Head of caudate nucleus (tissue), 42 donors: ENCODE measurements at places on chromosomes 7 and 10.
A peak's percentile ranks its signal among the peaks of the same experiment; 100 is the strongest.

DNA sequence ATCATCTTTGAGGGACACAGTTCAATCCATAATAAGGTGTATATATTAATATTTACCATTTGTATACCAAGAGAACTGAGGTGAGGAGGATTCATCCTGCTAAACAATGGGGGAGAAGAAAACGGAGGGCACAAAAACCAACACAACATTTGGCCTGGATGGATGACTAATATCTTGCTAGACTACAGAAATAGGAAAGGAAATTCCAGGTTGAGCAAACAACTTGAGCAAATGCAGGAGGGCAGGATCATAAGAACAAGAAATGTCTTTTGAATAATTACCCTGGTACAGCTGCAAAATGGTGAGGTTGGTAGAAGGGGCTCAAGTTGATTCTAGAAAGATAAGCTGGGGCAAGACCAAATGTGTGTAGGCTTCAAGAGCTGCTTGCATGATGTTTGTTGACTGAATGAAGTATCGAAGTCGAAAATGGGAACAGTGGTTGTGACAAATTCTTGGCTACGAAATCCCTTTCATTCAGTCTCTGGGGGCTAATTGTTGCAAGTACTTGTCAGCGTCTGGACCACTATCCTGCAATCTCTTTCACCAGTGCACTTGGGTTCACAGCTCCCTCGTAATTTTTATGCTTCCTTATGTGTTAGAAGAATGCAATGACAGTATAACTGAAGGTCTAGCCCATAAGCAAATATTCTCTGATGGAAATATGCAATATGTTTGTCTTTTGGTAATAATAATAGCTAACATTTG, 176.2 kb downstream of the PTEN start:
- no peak for DNase-seq

DNA sequence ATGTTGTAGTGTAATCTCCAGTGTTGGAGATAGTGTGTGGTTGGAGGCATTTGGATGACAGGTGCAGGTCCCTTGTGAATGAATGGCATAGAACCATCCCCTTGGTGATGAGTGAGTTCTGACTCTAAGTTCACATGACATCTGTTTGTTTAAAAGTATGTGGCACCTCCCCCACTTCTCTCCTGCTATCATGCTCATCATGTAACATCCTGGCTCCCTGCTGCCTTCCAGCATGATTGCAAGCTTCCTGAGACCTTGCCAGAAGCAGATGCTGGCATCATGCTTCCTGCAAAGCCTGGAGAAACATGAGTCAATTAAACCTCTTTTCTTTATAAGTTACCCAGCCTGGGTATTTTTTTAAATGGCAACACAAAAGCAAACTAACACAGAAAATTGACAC, 499.0 kb upstream of the SEMA3D start:
- DNase-seq = no peak

- no peak for DNase-seq
These were observed 88.5 kb downstream of the CREM start for GRCh38 chr10:35215107-35215506.

- no peak for DNase-seq
These were observed 300.0 kb upstream of the SP8 start for GRCh38 chr7:21086688-21087087.

GRCh38 chr10:71754562-71754961, 18.8 kb downstream of the VSIR start:
- no peak for DNase-seq

- DNase-seq = peak; percentile 71
These were observed 126.2 kb downstream of the PRPF18 start for GRCh38 chr10:13712837-13713581.

GRCh38 chr7:157962458-157963306, 624.9 kb downstream of the PTPRN2 start:
- no peak for DNase-seq

DNA sequence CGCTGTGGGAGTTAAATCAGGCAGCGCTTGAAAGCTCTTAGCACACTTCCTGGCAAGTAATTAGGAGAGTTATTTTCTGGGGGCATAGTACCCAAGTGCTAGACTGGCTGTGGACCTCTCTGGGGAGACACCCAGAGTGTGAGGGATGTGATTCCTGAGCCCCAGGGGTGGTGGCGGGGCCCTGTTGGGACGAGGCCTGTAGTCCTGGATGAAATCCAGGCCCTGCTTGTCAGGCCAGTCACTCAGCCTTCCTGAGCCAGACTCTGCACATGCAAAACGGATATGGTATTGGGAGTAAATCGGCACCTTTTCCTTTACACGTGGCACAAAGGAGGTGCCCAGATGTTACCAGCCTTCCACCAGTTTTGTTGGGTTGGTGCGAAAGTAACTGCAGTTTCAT, 31.2 kb downstream of the TRRAP start:
- DNase-seq = no peak

DNA sequence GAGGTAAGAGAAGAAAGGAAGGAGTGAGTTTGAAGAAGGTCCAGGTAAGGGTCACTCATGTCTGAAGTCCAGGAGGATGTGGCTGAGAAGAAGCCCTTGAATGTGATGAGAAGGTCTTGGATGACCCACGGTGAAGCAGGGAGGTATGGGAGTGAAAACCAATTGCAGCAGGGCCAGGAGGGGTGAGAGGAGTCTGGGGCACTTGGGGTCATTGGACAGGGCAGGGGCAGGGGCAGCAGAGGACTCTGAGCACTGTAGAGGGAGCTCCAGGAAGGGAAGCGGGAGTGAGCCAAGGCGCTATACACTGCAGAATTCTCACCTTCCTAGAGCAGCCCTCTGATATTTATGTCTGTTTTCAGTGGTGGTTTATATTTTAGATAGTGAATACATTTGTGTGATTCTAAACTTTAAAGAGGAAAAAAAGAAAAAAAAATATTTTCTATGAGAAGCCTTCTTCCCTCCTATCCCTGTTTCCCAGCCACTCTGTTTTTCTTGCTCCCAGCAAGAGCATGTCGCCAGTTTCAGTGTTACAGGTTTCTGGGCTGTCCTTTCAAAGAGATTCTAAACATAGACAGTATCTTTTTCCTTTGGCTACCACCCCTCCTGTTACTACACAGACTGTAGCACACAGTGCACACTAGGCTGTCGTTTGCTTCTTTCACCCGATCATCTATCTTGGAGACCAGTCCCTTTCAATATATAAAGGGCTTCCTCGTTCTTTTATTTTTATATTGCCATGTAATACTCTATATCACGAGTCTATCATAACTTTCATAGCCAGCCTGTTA, 24.5 kb downstream of the BLVRA start:
- DNase-seq = no peak

- no peak for DNase-seq
These were observed 1.8 kb upstream of the PRRT4 start for GRCh38 chr7:128363261-128363721.

DNA sequence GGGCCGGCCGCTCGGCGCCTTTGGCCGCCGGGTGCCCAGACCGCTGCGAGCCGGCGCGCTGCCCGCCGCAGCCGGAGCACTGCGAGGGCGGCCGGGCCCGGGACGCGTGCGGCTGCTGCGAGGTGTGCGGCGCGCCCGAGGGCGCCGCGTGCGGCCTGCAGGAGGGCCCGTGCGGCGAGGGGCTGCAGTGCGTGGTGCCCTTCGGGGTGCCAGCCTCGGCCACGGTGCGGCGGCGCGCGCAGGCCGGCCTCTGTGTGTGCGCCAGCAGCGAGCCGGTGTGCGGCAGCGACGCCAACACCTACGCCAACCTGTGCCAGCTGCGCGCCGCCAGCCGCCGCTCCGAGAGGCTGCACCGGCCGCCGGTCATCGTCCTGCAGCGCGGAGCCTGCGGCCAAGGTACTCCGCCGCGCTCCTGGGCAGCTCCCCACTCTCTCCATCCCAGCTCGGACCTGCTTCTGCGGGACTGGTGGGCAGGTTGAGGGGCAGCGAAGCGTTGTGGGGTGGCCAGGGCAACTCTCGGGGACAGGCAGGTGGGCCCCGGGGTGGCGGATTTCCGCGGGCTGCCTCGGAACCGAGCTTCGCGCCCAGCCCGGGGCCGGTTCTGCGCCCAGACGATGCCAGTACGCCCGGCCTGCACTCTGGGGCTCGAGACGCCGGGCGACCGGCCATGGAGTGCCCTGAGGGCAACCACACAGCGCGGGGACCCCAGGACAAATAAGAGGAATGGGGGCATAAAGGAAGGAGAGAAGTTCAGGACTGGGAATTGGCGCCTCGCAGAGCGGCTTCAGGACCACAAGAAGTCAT, 578 bp downstream of the HTRA1 start:
- no peak for DNase-seq

GRCh38 chr7:101816595-101817470, 593 bp upstream of the CUX1 start:
- peak; percentile 61 for DNase-seq

GRCh38 chr10:44684661-44685060, 226.5 kb upstream of the TMEM72 start:
- no peak for DNase-seq

- no peak for DNase-seq
These were observed 77.6 kb downstream of the RNF216 start for GRCh38 chr7:5703572-5704533.

- no peak for DNase-seq
These were observed 37.5 kb downstream of the AHCYL2 start for GRCh38 chr7:129262324-129262723.

GRCh38 chr10:9211228-9211627, 1156.7 kb downstream of the GATA3 start:
- DNase-seq = no peak

- no peak for DNase-seq
These were observed 3.2 kb downstream of the GPR141 start for GRCh38 chr7:37686556-37687345.

DNA sequence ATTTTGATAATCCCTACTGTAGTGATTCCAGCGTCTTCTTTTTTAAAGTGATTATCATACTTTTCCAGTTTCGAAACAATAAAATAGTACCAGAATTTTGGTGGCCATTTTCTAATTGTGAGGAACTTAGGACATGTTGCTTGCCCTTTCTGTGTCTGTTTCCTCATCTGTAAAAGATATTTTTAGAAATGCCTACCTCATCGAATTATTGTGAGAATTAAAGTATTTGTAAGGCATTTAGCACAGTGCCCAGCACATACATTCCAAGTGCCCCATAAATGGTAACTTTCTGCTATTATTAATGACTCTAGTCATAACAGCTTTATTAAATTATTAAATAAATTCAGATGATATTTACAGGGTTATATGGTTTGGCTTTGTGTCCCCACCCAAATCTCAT, 3.7 kb downstream of the CFAP69 start:
- DNase-seq = no peak

DNA sequence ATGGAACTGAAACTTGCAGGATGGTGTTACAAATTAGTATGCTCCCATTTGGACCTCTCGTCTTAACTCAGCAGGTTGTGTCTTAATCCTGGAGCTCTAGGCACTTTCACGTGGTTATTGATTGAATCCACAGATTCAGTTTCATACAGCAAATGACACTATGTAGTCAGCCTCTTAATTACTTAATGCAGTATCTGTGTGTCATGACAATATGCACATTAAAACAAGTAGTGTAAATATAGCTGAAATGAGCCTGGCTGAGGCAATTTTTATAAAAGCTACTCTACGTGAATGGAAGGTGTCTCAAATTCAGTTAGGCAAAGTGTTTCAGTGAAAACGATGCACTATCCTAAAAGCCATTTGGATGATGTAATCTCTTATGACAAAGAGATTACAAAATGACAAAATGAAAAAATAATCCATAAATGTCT, 86.8 kb downstream of the CD36 start:
- no peak for DNase-seq

- no peak for DNase-seq
These were observed 65.3 kb downstream of the CUZD1 start for GRCh38 chr10:122780391-122780790.

- DNase-seq = no peak
These were observed 159.6 kb downstream of the RAPGEF5 start for GRCh38 chr7:22197376-22197775.

- no peak for DNase-seq
These were observed 19.9 kb downstream of the CPA1 start for GRCh38 chr7:130400120-130400572.

- no peak for DNase-seq
These were observed 1.9 kb downstream of the SEMA4G start for GRCh38 chr10:100970914-100971811.

GRCh38 chr7:2722591-2722990, 34.6 kb downstream of the AMZ1 start:
- DNase-seq = no peak

DNA sequence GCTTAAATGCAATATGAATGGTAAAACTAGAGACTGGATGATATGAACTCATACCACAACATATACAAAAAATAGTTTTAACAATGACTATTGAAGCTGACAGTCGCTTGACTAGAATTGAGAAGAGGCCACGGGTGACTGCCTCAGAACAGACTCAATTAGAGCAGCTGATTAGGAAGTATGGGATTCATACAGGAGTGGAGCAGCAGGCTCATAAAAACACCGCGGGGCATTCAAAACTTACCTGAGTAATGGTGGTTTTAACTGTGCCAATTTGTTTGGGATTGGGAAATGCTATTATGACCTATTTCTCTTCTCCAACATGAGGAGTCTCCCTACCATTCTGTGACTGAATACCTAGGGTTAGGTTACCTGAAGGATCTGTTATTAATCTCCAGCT, 2.1 kb downstream of the CADPS2 start:
- no peak for DNase-seq

GRCh38 chr7:129368389-129368986, 65.7 kb upstream of the STRIP2 start:
- DNase-seq = no peak

- no peak for DNase-seq
These were observed 777.7 kb downstream of the LRMDA start for GRCh38 chr10:76209135-76209534.

GRCh38 chr7:91367812-91368578, 103.8 kb downstream of the FZD1 start:
- DNase-seq = no peak

DNA sequence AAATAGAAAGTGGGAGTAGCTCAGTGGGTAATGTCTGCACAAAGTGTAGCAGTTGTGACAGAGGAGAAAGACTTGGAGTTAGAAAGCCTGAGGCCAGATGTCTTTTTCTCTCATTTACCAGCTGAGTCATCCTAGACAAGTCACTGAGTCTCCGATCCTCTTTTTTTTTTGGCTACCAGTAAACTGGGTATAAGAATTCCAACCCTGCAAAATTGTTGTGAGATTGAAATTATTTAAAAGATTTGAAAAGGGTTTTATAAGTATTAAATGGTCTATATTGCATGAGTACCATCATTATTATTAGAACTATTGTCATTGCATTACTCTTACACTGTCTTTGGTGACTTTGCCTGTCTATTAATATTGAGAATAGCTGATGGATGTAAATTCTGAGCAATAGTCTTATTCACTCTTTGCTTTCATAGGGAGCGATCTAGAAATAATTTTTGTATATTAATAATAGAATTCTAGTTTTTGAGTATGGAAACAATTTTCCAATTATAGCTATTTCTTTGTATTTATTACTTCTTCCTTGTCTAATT, 74.0 kb downstream of the ARID5B start:
- no peak for DNase-seq

GRCh38 chr10:52213321-52213752, 100.7 kb upstream of the DKK1 start:
- DNase-seq = no peak
